Kidney (tissue), 22 donors: ENCODE measurements at places on chromosomes 1 and 21. TPM values are rescaled to one million over a fixed set of nuclear protein-coding genes. Genes with fewer than 3 reads are reported as not detected.

The KCTD3 gene
- 20.3 TPM for polyA plus RNA-seq

The CLCA4 gene
- polyA plus RNA-seq: not detected

The GPR61 gene
- polyA plus RNA-seq: not detected

The ARHGEF2 gene
- polyA plus RNA-seq: 32.3 TPM

The FAM167B gene
- 84.8 TPM for polyA plus RNA-seq

The SMAP2 gene
- polyA plus RNA-seq: 17.9 TPM

The FAM163A gene
- polyA plus RNA-seq: not detected

DNA sequence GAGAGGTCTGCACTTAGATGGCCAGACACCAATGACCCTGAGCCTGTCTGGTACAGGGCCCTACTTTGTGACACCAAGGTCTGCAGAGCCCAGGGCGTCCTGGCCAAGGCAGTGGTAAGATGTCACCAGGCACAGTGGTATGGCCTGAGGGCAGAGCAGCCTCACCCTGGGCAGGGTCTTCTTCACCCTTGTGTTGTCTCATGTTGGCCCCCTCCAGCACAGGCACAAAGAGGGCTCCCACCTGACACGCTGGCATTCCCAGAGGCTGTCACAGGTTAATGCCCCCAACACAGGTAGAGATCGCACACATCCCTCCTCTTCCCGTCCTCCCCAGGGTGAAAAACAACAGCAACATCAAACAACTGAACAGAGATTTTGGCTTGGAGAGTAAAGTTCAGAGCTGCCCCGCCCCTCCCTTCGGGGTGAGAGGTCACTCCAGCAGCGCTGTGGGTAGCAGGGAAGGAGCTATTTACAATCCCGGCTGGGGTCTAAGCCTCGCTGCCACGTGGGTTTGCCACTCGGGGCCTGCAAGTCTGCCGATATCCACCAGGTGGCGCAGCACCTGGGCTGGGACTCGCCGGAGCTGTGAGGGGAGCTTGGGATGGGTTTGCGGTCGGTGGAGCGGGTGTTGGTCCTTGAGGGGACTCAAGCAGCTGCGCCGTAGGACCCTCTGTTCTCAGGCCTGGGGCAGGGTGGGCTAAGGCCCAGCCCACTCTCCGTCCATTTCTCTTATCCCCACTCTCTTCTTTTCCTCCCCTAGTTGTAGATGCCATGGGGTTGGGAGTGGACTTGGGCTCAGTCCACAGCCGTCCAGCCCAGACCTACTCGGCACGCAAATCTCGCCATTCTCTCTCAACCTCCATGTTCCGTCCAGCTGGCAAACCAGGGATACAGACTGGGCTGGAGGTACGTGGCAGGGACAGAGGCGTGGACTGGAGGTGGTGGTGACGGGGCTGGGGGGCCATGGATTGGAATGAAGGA, 12.7 kb downstream of the EFNA3 start:
- no peaks in the 10 kb centered on the region for H3K4me1 ChIP-seq
- no peaks in the 10 kb centered on the region for H3K27me3 ChIP-seq
- H3K4me3 ChIP-seq: no peak overlapping the region
- H3K27ac ChIP-seq: no peak overlapping the region
- DNase-seq: peak; percentile 88

- no peak for DNase-seq
- no peaks in the 10 kb centered on the region for H3K4me1 ChIP-seq
- no peak overlapping the region for H3K27ac ChIP-seq
- H3K36me3 ChIP-seq: no peaks in the 10 kb centered on the region
- no peak overlapping the region for H3K4me3 ChIP-seq
These were observed 83.8 kb downstream of the TPR start for GRCh38 chr1:186291271-186291670.

DNA sequence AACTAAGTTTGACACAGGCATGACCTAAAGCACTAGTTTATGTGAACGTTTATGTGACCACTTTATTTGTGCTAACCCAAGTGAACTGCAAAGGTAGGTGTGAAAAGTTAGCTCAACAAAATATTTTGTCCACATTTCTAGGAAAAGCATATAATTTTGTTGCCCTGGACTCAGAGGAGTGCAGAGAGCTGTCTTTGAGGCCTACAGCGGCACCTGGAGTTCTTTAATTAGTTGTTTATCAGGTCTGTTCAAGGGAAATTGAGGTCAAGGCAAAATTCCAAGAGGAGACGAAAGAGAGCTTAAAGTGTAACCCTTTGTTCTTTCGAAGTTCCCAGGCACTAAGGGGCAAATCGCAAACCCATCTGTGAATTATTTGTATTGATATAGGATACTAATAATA, 1.3 kb downstream of the GIPC2 start:
- H3K4me1 ChIP-seq: no peaks in the 10 kb centered on the region
- H3K36me3 ChIP-seq: no peaks in the 10 kb centered on the region
- peak; percentile 45 for DNase-seq
- peak overlapping the region; percentile 29 for H3K27ac ChIP-seq
- no peak overlapping the region for H3K4me3 ChIP-seq

DNA sequence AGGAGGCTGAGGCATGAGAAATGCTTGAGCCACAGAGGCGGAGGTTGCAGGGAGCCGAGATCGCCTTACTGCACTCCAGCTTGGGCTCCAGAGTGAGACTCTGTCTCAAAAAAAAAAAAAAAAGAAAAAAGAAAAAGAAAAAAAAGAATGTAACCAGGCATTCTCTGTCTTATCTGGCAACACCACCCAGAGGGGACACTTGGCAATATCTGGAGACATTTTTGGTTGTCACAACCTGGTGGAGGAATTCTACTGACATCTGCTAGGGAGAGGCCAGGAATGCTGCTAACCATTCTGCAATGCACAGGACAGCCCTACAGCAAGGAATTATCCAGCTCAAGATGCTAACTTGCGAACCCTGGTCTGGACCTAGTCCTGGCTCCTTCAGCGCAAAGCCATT, 2.3 kb upstream of the CNR2 start:
- no peaks in the 10 kb centered on the region for H3K4me1 ChIP-seq
- no peaks in the 10 kb centered on the region for H3K27me3 ChIP-seq
- no peak for DNase-seq
- H3K27ac ChIP-seq: no peak overlapping the region

DNA sequence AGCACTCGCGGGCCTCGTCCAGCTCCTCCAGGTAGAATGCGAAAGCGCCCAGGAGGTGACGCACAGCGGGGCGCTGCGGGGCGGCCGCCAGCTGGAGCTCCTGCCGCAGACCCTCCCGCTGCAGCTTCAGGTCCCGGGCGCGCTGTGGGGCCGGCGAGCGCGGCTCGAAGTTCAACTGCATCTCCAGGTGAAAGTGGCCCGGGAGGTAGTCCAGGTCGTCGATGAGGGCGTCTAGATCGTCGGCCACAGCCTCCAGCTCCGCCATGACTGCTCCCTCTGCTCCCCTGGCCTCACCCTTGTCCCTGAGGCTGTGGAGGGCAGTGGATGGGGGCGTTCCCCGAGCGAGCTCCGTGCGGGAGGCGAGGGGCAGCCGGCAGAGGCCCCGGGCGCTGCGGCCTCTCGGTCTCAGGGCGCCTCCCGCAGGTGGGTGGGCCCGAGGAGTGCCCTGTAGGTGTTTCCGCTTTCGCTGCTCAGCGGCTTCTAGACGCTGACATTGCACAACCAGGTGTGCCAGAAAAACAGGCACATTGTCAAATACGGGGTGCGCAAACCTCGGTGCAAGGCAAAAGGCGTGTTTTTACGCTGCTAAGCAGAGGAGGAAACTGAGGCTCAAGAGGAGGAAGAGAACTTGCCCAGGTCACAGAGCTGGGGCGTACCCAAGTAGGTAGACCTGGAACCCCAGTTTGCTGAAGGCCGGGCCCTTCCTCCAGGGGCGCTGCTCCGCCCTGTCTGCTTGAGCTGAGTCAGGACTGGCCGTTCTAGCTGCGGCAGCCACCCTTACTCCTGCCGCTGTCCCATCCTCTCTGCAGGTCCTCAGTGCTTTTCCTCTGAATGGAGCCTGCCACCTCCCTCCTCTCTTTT, at the start of gene TTC22:
TTC22 (minus strand) TSS at position 425 of the 861 bp plus-strand sequence; CDS start at position 265, 160 bp downstream.
- peaks cover 26% of the 10 kb centered on the region for H3K4me1 ChIP-seq
- H3K27me3 ChIP-seq: no peaks in the 10 kb centered on the region
- no peaks in the 10 kb centered on the region for H3K36me3 ChIP-seq
- H3K27ac ChIP-seq: peak within 1 kb of the TSS; percentile 57

GRCh38 chr1:198449727-198450433, 90.6 kb downstream of the ATP6V1G3 start:
- no peaks in the 10 kb centered on the region for H3K36me3 ChIP-seq
- no peak overlapping the region for H3K4me3 ChIP-seq
- H3K27ac ChIP-seq: no peak overlapping the region
- no peak for DNase-seq

DNA sequence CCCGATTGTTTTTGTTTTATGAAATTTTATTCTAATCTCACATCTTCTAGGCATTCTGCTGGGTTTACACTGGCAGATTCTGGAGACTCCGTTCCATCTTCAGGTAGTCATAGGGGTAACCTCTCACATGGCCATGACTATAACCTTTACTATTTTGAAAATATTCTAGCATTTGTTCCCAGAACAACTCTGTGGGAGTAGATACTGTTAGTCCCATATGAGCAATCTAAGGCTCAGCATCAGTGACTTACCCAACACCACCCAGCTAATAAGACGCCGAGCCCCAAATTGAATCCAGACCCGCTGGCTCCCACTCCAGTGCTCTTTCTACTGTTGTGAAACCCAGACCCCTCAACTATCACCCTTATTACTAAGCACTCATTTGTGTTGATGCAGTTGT, 9.8 kb downstream of the ADAMTS4 start:
- H3K4me3 ChIP-seq: no peak overlapping the region
- H3K36me3 ChIP-seq: no peaks in the 10 kb centered on the region
- no peak overlapping the region for H3K27ac ChIP-seq
- DNase-seq: no peak
- H3K4me1 ChIP-seq: no peaks in the 10 kb centered on the region

GRCh38 chr1:20552728-20553445, 514 bp downstream of the FAM43B start:
- H3K36me3 ChIP-seq: no peaks in the 10 kb centered on the region
- peak; percentile 79 for DNase-seq
- no peak overlapping the region for H3K27ac ChIP-seq

DNA sequence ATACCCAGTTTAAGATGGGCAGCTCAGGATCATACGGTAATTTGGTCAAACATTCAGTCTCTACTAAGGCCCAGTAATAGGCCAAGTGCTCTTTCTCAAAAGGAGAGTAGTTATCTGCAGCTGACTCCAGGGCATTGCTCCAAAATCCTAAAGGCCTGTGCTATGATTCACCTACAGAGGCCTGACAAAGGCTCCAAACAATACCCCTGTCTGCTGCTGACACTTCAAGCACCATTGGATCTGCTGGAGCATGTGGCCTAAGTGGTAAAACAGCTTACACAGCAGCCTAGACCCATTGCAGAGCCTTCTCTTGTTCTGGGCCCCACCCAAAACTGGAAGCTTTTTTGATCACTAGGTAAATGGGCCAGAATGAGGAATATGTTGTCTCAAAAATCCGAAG, 22.8 kb downstream of the SLAMF7 start:
- no peak overlapping the region for H3K4me3 ChIP-seq
- no peaks in the 10 kb centered on the region for H3K27me3 ChIP-seq
- no peak for DNase-seq
- no peaks in the 10 kb centered on the region for H3K4me1 ChIP-seq
- H3K27ac ChIP-seq: no peak overlapping the region

DNA sequence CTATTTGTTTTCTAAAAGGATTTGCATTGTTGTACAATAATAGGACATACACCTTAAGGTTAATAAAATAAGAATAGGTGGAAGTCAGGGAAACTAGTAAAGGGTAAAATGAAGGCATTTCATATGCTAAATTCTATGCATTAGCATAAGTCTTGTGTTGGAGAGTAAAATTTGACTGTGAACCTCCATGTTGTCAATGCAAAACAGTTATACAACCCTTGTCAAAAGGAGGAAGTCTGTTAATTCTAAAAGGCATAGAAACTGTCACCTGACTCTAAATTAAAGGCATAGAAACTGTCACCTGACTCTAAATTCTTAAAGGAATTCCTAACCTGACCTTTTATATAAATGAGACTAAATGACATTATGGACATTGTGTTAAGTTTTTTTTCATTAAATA, 291.8 kb downstream of the OLFM3 start:
- no peak overlapping the region for H3K4me3 ChIP-seq
- H3K27me3 ChIP-seq: no peaks in the 10 kb centered on the region
- no peak overlapping the region for H3K27ac ChIP-seq
- H3K4me1 ChIP-seq: no peaks in the 10 kb centered on the region
- DNase-seq: no peak

DNA sequence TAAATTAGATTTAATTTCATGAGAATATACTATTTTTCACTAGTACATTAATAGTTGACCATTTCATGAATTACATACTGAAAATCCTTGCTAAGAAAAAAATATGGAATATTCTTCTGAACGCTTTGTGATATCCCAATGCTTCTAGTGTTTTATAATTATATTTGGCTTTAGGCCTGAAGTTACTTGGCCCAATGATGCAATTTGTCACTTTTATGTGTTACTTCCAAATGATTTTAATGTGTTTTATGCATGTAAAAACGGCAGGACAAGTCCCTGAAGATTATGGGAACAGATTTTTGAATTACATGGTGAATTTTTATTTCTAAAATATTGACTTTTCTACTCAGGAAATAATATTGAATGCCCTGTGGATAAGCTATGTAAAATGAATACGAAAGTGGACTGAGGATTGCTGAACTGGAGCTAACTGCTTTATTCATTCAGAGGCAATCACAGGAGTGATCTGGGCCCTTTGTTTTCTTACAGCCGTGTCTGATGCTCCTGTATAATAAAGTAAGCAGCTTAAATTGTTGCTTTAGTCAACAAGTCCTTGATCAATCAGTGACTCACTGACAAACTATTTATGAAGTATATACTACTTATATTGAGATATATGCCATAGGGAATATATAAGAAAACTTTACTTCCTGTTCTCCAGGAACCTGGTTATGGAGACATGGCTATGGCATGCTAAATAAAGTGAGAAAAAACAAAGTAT, 543.0 kb upstream of the RGS18 start:
- no peak overlapping the region for H3K4me3 ChIP-seq
- H3K4me1 ChIP-seq: no peaks in the 10 kb centered on the region

- DNase-seq: no peak
- no peaks in the 10 kb centered on the region for H3K4me1 ChIP-seq
- no peaks in the 10 kb centered on the region for H3K36me3 ChIP-seq
These were observed 2.0 kb downstream of the ASCL5 start for GRCh38 chr1:201125019-201125418.

- H3K4me3 ChIP-seq: no peak overlapping the region
- no peak overlapping the region for H3K27ac ChIP-seq
- H3K27me3 ChIP-seq: no peaks in the 10 kb centered on the region
- DNase-seq: no peak
- no peaks in the 10 kb centered on the region for H3K36me3 ChIP-seq
- H3K4me1 ChIP-seq: no peaks in the 10 kb centered on the region
These were observed 486.9 kb upstream of the USP24 start for GRCh38 chr1:55702064-55702463.

DNA sequence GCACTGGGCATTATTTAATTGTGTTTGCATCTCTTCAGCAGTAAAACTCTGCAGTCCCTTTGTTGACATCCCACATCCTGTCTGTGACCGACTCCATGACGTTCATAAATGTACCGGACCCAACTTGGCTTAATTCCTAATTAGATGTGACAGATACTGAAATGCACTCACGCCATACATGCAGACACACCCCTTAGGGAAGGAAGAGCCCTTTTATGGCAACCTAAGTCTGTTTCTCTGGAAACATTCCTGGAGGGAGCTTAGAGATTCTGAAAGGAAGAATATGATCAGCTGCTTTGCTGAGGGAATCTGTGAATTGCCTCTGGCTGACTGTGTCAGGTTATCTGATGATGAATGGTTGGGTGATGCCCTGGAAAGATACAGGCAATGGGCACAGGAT, 33.4 kb downstream of the ADAMTS5 start:
- no peak overlapping the region for H3K27ac ChIP-seq
- no peaks in the 10 kb centered on the region for H3K27me3 ChIP-seq
- H3K4me3 ChIP-seq: no peak overlapping the region
- no peaks in the 10 kb centered on the region for H3K4me1 ChIP-seq
- DNase-seq: no peak
- H3K36me3 ChIP-seq: peaks cover 11% of the 10 kb centered on the region
